ENCODE measurements at places on chromosomes 11 and 22. TPM values are rescaled to one million over a fixed set of nuclear protein-coding genes. Genes with fewer than 3 reads are reported as not detected.

The OR5L1 gene
- polyA plus RNA-seq: not detected

The CCDC87 gene
- 0.27 TPM for polyA plus RNA-seq

The MMP11 gene
- 0.20 TPM for polyA plus RNA-seq

The VWCE gene
- 5.1 TPM for polyA plus RNA-seq

The TRIM49 gene
- polyA plus RNA-seq: not detected

The ST14 gene
- polyA plus RNA-seq: 0.46 TPM

Measured in GM12878 (cell line).